ENCODE measurements at places on chromosomes 4 and X.

- H3K27ac ChIP-seq = no peak overlapping the region
- H3K27me3 ChIP-seq = no peaks in the 10 kb centered on the region
- no peak for DNase-seq
- no peaks in the 10 kb centered on the region for H3K4me1 ChIP-seq
These were observed 210.4 kb downstream of the PALLD start for GRCh38 chr4:168707205-168707604.

- DNase-seq = no peak
- H3K4me1 ChIP-seq = no peaks in the 10 kb centered on the region
- H3K4me3 ChIP-seq = no peak overlapping the region
- no peak overlapping the region for H3K27ac ChIP-seq
These were observed 114.6 kb downstream of the PCDH18 start for GRCh38 chr4:137417676-137418075.

DNA sequence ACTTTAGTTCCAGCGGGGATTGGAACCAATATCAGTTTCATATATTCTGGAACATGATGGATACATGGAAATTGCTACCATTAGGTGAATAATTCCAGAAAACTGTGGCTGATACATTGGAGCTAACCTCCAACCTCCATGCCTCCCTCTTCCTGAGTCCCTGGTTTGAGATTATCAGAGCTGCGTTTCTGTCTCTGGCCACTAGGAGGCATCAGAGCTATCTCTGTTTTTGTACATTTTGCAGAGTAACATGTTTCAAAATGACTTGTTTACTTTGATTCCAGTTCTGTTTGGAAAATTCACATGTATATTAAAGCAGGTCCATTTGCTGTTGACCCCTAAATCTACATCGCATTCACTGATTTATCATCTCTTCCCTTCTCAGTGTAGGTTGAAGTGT, 2.4 kb upstream of the RAB40AL start:
- H3K4me3 ChIP-seq = no peak overlapping the region
- no peaks in the 10 kb centered on the region for H3K27me3 ChIP-seq
- no peaks in the 10 kb centered on the region for H3K36me3 ChIP-seq
- H3K4me1 ChIP-seq = no peaks in the 10 kb centered on the region

DNA sequence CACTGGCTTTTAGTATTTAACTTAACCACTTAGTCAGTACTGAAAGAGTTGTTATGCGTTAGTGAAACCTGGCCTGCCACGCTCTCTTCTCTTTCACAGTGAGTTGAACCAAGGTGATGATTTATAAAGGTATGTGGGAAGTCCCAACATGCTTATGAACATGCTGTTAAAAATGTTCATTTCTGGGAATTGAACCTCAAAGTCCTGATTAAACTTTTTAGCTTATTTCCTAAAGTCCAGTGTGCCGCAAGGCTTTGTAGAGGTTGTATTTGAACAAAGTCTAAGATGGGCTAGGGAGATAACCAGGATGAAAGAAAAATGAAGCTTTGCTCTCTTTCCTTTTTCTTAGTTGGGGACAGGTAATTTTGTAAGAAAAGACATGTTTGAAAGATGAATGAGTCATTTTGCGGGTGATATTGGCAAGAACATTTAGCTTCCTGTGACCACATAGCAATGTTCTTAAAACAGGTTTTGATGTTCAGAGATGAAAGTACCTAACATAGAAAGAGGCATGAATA, 270.3 kb downstream of the DTHD1 start:
- no peaks in the 10 kb centered on the region for H3K36me3 ChIP-seq
- H3K27ac ChIP-seq = no peak overlapping the region
- H3K27me3 ChIP-seq = no peaks in the 10 kb centered on the region
- H3K4me3 ChIP-seq = no peak overlapping the region
- H3K4me1 ChIP-seq = no peaks in the 10 kb centered on the region

DNA sequence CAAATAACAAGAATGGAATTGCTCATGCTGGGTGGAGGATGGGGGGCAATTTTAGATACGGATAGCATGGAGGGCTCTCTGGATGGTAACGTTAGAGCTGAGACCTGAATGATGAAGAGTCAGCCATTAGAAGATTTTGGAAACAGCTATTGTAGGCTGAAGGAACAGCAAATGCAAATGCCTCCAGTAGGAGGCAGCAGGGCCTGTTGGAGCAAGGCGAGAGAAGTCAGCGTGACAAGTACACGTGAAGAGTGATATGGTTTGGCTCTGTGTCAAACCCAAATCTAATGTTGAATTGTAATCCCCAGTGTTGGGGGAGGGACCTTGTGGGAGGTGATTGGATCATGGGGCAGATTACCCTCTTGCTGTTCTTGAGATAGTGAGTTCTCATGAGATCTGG, 59.3 kb upstream of the SOD3 start:
- no peak for DNase-seq
- H3K4me3 ChIP-seq = no peak overlapping the region
- no peaks in the 10 kb centered on the region for H3K27me3 ChIP-seq
- no peaks in the 10 kb centered on the region for H3K4me1 ChIP-seq
- no peaks in the 10 kb centered on the region for H3K36me3 ChIP-seq

- H3K27me3 ChIP-seq = no peaks in the 10 kb centered on the region
- no peak for DNase-seq
- no peak overlapping the region for H3K4me3 ChIP-seq
- H3K36me3 ChIP-seq = no peaks in the 10 kb centered on the region
These were observed 95.2 kb upstream of the KLF3 start for GRCh38 chr4:38568768-38569167.
